ENCODE measurements at places on chromosomes 2 and 18. TPM values are rescaled to one million over a fixed set of nuclear protein-coding genes. Genes with fewer than 3 reads are reported as not detected.

ACMSD gene
- not detected for total RNA-seq

DNA sequence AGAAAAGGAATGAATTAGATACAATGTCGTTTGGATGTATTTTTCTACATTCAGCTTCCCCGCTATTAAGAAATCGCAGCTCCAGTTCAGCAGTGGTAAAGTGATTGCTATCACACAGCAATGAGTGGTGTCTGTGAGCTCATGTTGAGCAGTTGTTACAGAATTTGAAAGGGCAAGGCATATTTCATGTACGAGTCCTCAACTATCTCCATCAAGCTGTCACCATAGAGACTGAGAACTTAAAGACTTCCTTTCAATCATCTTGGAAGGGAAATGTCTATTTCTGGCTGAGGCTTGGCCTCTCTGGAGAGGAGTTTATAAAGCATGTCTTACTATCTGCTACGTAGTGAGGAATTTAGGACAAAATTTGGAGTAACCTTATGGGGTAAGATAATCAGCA, 24.4 kb upstream of the FAM117B start:
- H3K4me3 ChIP-seq, result no peak overlapping the region
- DNase-seq, result no peak
- H3K36me3 ChIP-seq, result no peaks in the 10 kb centered on the region
- no peaks in the 10 kb centered on the region for H3K27me3 ChIP-seq

IL1RL1 gene
- 32.8 TPM for total RNA-seq

DNA sequence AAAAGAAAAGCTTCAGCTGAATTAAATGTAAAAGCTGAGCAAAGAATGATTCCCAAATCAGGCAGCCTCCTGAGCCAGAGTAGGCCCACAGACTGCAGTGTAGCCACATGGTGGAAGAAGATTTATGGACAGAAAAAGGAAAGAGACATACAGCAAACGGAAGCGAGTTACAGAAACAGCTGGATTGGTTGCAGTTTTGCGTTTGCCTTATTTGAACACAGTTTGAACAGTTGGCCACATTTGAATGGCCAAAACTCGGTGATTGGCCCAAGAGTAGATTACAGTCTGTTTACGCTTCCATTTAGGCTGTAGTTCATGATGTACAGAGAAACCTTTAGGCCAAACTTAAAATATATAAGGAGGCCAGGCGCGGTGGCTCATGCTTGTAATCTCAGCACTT, 35.1 kb downstream of the SH2D6 start:
- no peak overlapping the region for H3K4me3 ChIP-seq
- H3K4me1 ChIP-seq, result no peaks in the 10 kb centered on the region
- H3K27me3 ChIP-seq, result no peaks in the 10 kb centered on the region
- H3K27ac ChIP-seq, result no peak overlapping the region
- DNase-seq, result no peak
- H3K36me3 ChIP-seq, result no peaks in the 10 kb centered on the region

RNF152 gene
- 30.5 TPM for total RNA-seq

DNA sequence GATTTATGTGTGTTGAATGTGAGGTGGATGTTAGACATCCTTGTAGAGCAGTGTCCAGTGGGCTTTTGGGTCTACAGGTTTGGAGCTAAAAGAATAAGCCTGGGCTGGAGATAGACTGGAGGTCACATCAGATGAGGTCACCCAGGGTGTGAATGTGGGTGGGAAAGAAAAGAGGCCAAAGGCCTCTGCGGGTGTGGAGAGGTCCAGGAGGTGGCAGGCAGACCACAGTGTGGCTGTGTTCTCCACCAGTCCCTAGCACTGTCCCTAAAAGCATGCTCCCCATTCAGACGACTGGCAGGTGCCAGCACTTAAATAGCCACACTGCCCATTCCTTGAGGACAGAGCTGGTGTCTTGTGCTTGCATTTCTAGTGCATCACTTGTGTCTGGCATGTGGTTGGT, 4.1 kb downstream of the ATG4B start:
- peaks cover 20% of the 10 kb centered on the region for H3K4me1 ChIP-seq
- no peaks in the 10 kb centered on the region for H3K36me3 ChIP-seq
- no peak for DNase-seq
